Central memory CD8-positive, alpha-beta T cell (primary cell): ENCODE measurements at places on chromosomes 3 and 15.

- no peak for DNase-seq
These were observed 26.9 kb upstream of the PYDC2 start for GRCh38 chr3:191434024-191434423.

DNA sequence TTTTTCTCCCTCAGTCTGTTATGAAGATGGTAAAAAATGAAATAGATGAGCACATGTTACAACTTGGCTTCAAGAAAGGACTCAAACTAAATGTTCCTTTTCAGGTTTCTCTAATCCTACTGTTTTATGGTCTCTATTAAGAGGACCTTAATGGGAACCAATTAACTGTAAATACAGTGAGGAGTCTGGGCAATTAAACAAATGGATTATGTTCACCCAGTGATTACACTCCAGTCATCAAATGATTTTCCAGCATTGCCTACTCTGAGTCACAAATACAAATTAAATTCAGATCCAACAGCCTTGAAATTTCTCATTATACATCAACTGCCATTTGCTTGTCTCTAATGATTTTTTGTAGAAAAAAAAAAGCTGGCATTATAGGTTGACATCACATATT, 129.2 kb downstream of the NEK10 start:
- DNase-seq = no peak

GRCh38 chr15:51884517-51885236, 55.2 kb downstream of the TMOD3 start:
- no peak for DNase-seq

GRCh38 chr15:64975390-64975789, 14.3 kb downstream of the SPG21 start:
- no peak for DNase-seq

GRCh38 chr3:104245981-104246380, 1120.7 kb upstream of the ALCAM start:
- DNase-seq = no peak

DNA sequence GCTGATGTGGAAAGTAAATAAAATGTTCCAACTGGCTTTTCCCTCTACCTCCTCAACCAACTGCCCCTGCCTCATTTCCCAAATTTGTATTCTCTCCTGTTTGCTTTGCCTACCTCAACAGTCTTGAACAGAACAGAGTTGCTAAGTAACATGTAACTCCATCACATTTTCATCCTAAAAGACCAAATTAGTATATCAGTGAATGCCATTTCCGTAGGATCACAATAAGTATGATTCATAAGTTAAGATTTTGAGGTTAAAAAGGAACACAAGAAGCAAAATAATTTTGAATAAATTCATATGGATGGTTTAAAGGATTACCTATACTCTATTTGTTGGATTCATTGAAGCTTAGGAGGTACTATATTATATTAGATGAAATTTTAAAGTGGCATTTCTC, 154.9 kb downstream of the ECT2 start:
- DNase-seq = no peak

GRCh38 chr3:125058529-125058928, 2.7 kb upstream of the HEG1 start:
- no peak for DNase-seq

GRCh38 chr3:115286529-115287197, 139.6 kb upstream of the ZBTB20 start:
- no peak for DNase-seq

GRCh38 chr15:68279779-68280753, 2.5 kb downstream of the FEM1B start:
- no peak for DNase-seq

DNA sequence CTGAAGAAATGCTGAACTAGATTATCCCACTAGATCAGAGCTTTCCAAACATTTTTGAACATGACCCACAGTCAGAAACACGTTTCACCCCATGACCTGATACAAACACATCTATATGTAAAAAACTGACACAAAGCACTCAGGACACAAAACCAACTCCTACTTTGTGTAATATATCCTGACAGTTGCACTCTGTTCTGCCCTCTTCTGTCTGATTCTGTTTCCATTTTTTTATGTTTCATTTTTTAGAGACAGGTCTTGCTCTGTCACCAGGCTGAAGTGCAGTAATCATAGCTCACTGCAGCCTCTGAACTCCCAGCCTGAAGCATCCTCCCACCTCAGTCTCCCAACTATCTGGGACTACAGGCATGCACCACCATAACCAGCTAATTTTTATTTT, 15.8 kb upstream of the RFTN1 start:
- no peak for DNase-seq

DNA sequence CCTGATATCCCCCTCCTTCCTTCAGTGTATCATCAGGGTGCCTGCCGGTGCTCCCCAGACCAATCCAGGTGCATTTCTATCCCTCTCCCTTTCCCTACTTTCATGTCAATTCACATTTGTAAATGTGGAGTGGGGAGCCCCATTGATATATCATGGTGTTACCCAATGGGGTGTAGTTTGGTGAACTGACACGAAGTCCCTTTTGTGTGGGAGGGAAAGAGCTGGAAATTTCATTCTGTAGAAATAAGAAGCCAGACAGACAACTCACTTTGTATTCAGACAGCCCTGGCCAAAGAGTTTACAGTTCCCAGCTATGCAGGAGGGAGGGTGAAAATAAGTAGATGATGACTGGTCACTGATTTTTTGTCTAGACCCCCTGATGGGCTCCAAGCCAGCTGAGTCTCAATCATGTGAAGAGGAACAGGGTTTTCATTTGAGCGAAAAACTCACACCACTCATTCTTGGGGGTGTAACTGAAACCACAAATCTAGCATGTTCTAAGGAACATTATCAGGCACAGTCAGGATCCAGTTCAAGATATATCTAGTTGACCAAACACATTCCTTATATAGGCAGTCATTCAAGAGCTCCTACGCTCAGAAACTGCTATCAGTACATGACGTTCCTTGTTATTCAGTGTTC, 58.9 kb downstream of the LMCD1 start:
- no peak for DNase-seq

GRCh38 chr3:71704915-71705314, 20.3 kb downstream of the EIF4E3 start:
- no peak for DNase-seq

DNA sequence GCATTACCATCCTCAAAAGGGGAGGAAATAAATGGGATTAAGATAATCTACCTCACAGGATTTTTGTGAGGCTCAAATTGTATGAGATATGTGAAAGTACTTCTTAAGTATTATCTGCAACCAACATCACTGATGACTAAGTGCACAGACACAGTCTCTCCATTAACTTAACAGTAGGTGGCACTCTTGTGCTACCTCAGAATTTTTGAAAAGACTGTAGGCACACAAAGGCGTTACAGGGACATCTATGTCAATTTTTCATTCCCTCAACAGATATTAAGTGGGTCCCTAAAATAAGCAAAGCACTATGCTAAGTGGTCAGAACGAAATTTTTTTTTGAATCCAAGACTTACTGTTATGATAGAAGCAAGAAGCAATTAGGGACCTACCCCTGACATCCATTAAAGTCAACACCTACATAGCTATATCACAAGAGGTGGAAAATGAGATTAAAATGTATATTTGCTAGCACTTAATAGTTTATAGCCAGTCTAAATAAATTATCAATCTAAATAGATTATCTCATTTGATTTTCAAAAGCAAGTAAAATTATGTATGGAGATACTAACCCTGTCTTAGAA, 52.9 kb downstream of the RYK start:
- no peak for DNase-seq

- no peak for DNase-seq
These were observed 202.3 kb upstream of the POU1F1 start for GRCh38 chr3:87478716-87479115.

- no peak for DNase-seq
These were observed 188.3 kb downstream of the APBA2 start for GRCh38 chr15:29074045-29074444.

DNA sequence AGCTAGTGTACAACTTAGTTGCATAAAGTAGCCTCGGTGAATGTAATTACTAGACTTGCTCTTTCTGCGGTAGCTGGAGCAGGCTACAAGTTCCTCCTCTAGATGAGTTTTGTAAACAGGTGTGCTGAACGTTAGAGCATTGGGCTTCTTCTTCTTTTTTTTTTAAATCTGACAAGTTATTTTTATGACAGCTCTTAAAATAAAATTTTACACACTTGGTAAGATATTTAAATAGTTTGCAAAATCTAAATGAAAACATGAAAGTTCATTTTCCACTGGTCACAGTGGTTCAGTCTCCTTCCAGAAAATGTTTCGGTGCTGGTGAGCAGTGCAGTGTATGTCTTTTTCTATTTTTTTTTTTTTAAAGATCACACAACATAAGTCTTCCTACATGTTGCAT, 3.0 kb downstream of the CCR9 start:
- DNase-seq = no peak

GRCh38 chr3:30577788-30578187, 28.6 kb upstream of the TGFBR2 start:
- DNase-seq = no peak

GRCh38 chr3:172209333-172210321, 170.2 kb downstream of the FNDC3B start:
- no peak for DNase-seq

DNA sequence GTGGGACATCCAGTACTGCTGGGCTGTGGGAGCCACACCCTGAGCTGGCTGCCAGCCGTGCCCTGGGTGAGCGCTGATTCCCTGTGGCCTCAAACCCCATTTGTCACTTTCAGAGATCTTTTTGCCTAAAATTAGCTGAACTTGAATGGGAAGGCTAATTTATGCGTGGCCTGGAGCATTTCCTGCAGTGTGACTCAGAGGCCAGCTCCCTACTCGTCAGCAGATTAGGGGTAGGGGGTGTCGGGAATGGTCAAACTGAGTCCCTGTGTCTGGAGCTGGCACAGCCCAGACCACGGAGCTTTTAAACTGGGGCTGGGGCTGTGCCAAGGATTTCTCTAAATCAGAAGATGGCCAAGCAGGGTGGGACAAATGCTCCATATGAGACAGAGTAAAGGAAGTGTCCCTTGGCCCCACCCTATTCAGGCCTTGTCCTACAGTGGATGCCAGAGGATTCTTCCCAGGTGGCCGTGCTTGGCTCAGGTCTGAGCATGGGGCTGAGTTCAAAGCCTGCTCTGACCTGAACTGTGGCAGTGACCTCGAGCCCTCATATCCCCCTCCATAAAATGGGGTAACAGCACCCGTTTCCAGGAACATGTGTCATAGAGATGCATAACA, 59.7 kb downstream of the ATP2B2 start:
- no peak for DNase-seq

DNA sequence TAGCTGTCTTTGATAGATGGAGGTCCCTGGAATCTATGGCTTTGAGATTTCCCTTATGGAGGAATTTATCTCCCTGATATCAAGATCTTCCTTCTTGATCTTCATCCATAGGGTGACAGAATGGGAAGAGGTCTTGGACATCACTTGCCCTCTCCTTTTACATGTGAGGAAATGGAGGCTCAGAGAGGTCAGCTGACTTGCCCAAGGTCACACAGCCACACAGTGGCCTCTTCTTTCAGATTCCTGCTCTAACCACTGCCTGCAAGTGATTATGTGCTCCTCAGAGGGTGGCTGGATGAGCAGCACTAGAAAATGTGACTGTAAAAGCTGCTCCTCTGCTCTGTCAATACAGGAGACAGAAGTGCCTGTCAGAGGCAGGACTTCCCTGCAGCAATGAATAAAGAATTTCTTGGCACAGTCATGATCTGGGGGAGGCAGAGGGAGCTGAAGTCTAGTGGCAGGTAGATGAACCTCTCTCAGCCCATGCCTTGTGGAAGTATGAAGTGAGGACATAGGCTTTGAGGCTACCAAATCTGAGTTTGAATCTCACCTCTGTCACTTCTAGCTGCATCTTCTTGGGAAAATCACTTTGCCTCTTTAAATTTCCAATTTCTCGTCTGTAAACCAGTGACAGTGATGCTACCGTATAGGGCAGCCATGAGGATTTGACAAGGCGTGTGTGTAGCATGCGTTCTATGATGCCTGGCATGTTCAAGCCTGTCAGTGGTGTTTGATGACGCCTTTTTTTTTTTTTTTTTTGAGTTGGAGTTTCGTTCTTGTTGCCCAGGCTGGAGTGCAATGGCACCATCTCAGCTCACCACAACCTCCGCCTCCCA, 12.0 kb downstream of the SSUH2 start:
- DNase-seq = no peak

- DNase-seq = no peak
These were observed 52.0 kb downstream of the SNRK start for GRCh38 chr3:43338295-43338694.

DNA sequence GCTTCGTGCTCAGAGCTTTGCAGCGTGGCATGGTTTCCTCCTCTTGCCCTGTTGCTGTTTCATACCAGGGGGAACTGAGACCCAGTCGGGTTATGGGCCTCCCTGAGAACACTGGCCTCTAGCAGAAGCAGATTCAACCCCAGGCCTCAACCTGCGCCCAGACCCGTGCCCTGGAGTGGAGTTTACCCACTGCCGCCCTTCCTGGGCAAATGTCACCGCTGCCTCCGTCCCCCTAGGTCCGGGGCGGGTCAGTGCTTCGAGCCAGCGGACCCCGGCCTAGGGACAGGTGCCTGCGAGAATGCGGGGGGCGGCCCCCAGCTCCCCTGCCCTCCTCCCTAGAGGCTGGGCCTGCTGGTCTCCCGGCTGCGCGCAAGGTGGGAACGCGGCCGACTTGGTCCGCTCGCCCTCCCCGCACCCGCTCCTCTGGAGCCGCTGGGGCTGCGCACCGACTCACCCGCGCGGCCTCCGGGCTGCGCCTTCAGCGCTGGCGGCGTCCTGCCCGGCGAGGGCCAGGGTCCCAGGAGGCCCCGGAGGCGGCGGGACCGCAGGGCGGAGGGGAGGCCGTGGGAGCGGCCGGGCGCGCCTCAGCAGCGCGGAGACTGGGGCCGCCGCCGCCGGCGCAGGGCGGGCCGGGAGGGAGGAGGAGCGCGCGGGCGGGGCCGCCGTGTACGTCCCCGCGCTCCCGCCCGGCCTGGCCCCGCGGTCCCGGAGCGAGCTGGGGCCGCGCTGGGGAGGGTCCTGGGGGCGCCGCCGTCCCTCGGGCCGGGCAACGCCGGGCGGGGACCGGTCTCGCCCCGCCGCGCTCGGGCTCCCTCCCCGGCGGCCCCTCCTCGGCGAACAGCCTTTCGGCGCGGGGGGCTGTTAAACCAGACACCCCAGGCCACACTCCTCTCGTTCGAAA, at the start of gene PIGZ:
PIGZ (minus strand) TSS at position 601 of the 901 bp plus-strand sequence. CDS start 16,802 bp downstream, outside the sequence.
- DNase-seq = no peak

DNA sequence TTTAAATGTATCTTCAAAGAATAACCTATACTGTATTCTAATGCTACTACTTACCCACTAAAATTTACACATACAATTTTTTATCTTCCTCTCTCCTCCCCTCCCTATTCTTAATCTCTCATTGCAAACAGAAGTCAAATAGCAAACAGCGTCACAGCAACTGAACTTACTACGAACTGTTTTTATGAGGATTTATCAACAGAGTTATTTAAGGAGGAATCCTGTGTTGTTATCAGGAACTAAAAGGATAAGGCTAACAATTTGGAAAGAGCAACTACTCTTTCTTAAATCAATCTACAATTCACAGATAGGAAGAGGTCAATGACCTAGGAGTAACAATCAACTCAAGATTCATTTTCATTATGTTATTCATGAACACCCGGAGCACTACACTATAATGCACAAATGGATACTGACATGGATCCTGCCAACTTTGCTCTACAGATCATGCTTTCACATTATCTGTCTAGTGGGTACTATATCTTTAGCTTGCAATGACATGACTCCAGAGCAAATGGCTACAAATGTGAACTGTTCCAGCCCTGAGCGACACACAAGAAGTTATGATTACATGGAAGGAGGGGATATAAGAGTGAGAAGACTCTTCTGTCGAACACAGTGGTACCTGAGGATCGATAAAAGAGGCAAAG, 984 bp downstream of the FGF7 start:
- DNase-seq = no peak
